Nucleus accumbens (tissue), 56 donors: ENCODE measurements at places on chromosomes 12 and 14.
A peak's percentile ranks its signal among the peaks of the same experiment; 100 is the strongest.

- no peak for DNase-seq
Observed at GRCh38 chr12:12582193-12582881, 19.7 kb upstream of the DUSP16 start.

DNA sequence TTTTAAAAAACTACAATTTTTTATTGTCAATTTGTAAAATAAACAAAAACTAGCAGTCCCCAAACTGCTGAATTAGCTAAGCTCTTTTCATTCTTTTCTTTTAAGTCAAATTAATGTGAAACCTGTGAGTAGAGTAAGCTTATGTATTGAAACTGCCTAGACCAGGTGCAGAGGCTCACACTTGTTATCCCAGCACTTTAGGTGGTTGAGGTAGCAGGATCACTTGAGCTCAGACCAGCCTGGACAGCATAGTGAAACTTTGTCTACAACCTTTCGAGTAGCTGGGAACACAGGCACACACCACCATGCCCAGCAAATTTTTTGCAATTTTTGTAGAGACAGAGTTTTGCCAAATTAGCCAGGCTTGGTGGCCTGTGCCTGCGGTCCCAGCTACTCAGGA lies 26.4 kb downstream of the SCFD1 start:
- DNase-seq: no peak

DNA sequence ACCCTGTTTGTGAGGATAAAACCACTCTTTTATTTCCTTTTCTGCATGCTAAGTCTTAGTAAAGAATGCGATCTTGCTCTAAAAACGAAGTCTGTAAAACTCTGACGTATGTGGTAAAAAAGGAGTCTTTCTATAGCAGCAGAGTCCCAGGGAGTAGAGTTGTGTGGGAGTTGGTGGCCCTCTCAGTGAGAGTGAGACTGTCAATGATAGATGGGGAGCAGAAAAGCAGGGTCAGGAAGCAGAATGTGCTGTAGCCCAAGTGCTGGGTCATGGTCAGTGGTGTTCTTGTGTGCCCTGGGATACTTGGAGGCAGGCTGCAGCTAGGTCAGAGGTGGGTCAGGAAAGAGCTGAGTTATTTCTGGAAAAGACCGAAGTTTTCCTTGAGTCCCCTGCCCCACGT lies 20.3 kb upstream of the GPR33 start:
- DNase-seq: no peak

DNA sequence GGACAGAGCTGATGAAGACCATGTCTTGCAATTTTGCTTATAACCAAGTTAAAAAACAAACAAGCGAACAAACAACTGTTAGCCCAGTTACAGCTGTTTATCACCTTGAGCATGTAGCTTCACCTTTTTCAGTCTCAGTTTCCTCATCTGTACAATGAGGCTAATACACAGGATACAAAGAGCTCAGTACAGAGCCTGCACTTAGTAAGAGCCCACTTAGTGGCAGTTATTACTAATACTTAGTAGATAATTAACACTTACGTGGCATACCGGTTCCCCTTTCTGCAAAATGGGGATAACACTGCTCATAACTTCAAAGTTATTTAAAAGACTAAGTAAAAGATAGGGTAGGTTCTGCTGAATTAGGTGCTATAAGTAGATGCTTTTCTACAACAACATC lies 228.0 kb downstream of the MON2 start:
- no peak for DNase-seq

- DNase-seq: no peak
Observed at GRCh38 chr14:61379639-61380184, 58.3 kb downstream of the PRKCH start.

DNA sequence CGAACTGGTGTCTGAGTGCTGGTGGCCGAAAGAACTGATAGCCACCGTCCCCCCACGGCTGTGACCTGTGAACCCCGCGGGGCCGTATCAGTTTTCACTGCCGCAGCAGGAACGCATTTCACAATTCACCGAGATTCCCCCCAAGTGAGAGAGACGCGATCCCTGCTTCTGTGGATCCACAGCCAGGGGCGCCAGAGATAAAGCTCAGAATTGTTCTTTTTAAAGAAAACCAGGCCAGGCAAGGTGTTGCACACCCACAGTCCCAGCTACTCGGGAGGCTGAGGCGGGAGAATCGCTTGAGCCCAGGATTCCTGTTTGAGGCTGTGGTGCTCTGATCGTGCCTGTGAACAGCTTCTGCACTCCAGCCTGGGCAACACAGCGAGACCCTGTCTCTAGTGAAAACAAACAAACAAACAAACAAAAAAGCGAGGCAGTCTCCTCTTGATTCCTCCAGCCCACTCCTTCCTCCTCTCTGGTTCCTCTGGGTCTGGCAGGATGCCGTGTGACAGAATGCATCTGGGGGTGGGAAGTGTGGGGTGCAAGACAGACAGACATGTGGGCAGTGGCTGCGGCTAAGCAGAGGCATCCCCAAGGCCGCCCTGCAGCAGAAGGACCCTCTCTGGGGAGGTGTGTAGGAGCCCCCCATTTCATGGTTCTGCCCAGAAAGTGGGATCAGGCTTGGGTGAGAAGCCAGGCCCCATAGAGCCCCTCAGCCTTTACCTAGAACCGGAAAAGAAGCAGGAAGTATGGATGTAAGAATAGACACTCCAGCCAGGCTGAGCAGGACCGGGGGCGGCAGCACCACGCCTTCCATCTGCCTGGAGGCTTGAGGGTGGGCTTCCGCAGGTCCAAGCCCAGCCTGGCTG lies 39.2 kb upstream of the PPP1R13B start:
- DNase-seq: no peak

DNA sequence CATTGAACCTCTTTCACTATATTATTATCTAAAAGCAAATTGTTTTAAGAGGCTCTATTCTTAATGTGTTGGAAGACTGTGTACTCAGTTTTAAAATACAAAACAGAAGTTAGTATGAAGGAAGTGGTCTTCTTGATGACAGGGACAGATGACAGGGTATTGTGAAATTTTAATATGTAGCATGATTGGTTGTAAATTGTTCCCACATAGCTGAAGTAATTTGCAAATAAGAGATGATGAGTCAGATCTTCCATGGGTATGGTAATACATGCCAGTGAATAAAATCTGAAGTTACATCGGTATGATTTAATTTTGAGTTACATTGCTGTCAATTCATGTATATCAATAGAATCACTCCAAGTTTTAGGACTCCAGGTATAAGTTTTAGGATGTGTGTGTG lies 454.8 kb downstream of the AEBP2 start:
- no peak for DNase-seq

- DNase-seq: no peak
Observed at GRCh38 chr12:26032290-26032689, 73.8 kb downstream of the RASSF8 start.

- no peak for DNase-seq
Observed at GRCh38 chr14:49875640-49876198, 17.2 kb upstream of the ARF6 start.

DNA sequence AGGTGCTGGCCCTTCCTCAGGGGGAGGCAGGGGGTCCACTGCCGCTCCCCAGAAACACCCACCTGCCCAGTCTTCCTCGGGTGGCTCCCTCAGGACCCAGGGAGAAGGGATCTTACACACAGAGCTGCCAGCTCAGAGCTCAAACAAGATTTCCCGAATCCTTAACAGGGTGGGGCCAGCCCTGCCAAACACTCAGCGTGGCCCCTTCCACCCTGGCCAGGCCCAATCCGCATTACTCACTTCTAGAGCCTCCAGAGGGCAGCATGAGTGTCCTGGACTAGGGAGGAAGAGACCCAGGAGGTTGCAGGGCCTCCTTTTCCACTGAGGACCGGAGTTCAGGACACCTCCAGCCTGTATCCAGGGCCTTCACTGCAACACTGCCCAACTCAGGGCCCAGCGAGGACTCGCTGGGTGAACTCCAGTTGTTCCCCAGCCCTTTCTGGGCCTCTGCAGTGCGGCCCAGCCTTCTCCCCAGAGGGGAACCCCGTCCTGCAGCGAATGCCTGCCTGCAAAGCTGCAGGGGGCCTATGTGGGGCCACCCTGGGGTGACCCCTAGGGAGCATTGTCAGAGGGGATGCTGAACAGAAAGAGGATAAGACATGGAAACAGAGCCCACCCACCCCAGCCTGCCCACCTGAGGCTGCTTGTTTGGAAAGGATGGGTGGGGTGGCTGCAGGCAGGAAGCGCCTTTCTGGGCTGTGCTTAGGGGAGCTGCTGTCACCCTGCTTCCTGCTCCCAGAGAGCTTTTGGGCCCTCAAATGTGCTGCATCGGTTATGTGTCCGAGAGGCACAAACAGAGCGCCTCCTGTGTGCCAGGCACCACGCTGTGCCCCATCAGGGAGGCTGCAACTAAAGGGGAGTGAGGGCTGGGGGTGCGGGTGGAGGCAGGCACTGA lies 43.8 kb downstream of the CCNK start:
- no peak for DNase-seq

DNA sequence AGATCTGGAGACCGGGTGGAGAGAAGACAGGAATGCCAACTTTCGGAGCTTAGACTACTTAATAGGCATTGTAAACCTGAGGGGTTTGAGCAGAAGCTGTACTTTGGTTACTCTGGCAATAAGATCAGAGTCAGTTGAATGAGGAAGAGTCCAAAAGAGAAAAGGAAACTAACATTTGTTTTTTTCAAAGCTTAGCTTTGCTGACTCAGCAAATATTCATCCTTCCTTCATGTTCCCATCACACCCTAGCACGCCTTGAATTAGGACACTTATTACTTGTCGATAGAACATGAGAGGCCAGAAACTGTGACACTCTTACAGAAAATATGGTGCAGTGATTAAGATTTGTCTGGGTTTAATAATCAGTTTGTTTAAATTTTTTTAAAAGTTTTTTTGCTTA lies 266.9 kb upstream of the ATP2B1 start:
- DNase-seq: no peak

GRCh38 chr14:65958664-65959562 lies 527.3 kb upstream of the CCDC196 start:
- DNase-seq: no peak

DNA sequence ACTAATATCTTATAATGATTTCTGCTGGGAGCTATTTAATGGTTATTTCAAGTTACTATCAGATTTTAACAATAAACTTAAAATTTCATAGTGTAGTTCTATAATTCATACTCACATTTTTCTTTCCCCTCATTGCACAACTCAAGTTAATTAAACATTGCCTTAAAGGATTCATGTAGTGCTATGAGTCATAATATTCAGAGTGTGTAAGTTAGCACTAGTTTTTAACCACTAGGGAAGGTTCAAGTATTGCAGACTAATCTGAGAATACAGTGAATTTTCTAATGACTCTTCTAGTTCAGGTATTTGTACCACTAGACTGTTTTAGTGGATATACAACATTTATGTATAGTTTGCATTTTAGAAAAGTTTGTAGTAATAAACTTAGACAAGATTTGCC lies 49.9 kb downstream of the FOXA1 start:
- no peak for DNase-seq

GRCh38 chr14:92549105-92549858 lies 35.7 kb downstream of the RIN3 start:
- DNase-seq: no peak

- no peak for DNase-seq
Observed at GRCh38 chr12:107287436-107288413, 194.4 kb upstream of the CRY1 start.

- DNase-seq: no peak
Observed at GRCh38 chr12:48266826-48267225, 63.7 kb upstream of the OR10AD1 start.

GRCh38 chr12:20625531-20625930 lies 69.6 kb upstream of the SLCO1C1 start:
- DNase-seq: no peak

- DNase-seq: no peak
Observed at GRCh38 chr12:10167599-10167998, 4.3 kb downstream of the OLR1 start.

GRCh38 chr14:20555845-20556244 lies 5.0 kb downstream of the RNASE9 start:
- no peak for DNase-seq

DNA sequence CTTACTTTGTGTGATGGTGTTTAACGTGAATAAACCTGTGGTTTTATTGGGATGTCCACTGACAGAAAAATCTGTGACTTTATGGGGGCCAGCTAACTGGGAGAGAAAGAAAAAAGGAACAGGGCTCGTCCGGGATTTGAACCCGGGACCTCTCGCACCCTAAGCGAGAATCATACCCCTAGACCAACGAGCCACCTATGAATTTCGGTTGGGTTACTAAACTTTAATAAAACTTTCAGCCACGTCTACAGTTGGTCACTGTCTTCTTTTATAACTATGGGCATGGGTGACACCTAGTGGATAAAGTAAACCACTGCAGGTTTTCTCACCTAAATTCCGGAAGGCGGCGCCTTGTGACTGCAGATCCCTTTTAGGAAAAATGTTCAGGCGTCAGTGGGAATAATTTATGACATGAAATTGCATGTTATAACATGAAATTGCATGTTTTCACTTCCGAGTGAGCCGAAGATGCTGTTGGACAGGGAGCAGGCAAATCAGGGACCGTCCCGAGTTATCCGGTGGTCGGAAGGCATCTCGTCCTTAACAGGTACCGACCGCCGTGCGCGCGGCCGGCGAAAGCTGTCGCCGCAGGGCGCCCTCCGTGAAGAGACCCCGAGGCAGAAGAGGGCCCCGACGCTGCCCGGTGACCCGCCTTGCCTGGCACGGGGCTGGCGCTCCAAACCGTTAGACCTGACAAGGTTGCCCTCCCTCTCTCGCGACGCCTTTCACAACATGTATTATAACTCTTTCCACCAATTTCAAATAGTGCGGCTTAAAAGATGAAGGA lies 18.2 kb upstream of the RNASE12 start:
- peak; percentile 50 for DNase-seq

DNA sequence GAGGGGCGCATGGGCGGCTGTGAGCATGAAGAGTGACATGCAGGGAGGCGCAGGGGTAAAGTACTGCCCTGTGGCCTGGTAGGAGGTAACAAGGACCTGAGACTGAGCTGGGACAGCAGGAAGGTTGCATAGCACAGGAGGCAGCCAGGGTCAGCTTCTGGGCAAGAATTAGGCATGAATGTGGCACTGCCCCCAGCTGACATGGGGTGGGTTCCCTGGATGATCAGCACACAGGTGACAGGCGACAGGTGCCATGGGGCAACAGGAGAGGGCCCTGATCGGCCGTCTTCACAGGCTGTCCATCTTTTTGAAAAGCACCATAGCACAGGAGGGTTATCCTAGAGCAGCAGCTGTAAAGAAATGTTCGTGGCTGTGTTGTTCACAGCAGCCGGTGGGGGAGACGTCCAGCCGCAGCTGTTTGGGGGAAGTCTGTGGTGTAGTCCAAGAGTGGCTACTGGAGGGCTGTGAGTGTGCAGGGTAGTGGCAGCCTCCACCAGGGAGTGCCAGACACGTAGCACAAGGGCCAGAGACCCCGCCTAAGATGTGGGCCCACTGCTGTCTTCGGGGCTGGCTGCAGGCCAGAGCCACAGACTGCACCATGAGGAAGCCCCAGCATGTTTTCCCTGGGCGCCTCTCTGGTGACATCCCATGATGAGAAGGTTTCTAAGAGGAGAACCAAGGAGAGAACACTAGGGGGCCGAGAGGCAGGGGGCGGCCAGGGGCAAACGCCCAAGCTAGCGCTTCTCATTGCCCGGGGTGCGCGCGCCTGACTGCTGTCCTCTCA lies 8.4 kb downstream of the CLBA1 start:
- no peak for DNase-seq

- no peak for DNase-seq
Observed at GRCh38 chr14:38786921-38787320, 316.1 kb downstream of the SEC23A start.

GRCh38 chr12:106226884-106227640 lies 20.8 kb downstream of the CKAP4 start:
- DNase-seq: no peak
